GM04504 (cell line): ENCODE measurements at places on chromosomes 12 and 14.
A peak's percentile ranks its signal among the peaks of the same experiment; 100 is the strongest.

DNA sequence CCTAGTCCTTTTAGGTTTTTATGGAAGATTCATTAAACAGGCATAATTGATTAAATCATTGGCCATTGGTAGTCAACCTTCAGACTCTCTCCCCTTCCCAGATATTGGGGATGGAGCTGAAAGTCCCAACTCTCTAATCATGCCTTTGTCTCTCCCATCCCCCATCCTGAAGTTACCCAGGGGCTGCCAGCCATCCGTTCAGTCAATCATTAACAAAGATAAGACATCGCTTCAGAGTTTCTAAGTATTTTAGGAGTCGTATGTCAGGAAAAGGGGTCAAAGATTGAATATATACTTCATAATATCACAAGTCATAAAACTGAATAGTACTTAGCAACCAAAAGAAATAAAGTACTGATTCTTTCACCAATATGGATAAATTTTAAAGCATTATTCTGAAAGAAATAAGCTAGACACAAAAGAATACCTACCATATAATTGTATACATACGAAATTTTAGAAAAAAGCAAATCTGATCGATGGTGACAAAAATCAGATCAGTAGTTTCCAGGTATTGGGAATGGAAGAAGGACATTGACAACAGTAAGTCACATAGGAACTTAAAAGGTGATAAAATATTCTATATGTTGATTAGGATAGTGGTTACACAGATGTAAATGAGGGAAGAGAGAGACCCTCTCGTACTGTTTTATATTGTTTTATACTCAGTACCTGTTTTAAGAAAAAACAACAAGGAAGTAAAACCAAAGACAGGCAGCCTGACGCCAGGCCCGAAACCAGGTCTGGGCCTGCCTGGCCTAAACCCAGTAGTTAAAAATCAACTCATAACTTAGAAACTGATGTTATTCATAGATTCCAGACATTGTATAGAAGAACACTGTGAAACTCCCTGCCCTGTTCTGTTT is 414.4 kb downstream of the DAD1 start:
- no peak for DNase-seq

GRCh38 chr12:130162745-130163460 is 639 bp downstream of the FZD10 start:
- DNase-seq: no peak

- no peak for DNase-seq
Measured at GRCh38 chr12:68276402-68276930, 23.1 kb upstream of the IL22 start.

DNA sequence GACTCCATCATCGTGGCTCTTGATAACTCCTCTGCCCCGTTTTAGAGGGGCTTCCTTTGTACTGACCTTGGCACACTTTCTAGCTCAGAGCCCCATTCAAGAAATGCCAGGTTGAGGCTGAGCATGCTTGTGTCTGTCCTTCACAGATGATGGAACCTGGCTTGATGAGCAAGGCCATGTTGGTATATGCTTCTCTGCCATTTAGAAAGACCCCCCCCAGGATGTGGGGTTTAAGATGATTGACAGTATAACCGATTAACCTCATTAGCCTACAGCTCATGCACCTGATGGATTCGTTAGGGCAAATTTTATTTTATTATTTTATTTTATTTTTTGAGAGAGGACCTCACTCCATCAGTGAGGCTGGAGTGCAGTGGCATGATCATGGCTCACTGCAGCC is 21.0 kb downstream of the BATF start:
- DNase-seq: no peak

DNA sequence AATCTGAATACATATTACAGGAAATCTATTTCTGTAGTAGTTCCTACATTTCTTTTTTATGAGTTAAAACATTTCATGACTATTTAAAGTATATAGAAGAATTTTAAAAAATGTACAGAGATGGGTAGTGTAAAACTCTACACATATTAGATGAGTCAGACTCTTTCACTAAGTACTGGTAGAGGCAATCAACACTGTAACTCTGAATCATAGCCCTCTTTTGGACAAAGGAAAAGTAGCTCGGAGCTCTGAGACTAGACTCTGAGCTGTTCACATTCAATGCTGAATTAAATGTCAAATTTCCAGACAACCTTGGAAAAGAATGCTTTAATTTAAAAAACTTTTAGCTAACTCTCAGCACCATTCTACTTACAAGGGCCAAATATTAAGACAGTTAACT is 3.4 kb downstream of the PTCSC3 start:
- no peak for DNase-seq

DNA sequence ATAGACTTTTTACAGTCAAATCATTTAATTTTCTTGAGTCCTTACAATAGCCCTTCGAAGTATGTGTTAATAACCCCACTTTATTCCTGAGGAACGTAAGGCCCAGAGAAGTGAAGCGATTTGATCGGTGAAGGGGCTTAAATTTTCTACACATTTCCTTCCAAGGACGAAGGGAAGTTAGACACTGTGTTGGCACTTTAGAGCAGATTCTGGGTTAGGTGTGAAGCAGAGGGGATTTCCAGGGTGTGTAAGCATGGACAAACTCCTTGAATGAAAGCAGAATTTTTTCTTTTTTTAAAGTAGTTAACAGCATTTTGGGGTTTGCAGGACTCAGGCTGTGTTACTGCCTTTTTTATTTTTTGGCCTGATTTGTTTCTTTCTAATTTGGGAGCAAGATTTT is 38.9 kb downstream of the PRORP start:
- no peak for DNase-seq

- no peak for DNase-seq
Measured at GRCh38 chr12:20950248-20950647, 139.7 kb downstream of the SLCO1B3 start.

DNA sequence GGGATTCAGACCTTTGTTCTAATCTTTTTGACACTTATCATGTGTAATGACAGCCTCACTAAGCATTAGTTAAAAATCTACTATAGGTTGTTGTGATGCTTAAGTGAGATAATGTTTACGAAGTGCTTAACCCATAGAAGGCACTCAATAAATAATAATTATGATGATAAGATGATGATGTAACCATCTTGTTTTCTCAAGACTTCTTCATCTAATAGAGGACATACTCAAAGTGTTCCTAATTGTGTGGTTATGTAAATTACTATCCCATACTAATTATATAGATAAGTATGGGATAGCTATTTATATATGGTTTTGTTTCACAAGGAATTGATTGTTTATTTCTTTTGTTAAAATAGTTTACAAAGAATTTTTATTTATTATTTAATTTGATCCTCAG is 76.9 kb downstream of the MIPOL1 start:
- DNase-seq: no peak

DNA sequence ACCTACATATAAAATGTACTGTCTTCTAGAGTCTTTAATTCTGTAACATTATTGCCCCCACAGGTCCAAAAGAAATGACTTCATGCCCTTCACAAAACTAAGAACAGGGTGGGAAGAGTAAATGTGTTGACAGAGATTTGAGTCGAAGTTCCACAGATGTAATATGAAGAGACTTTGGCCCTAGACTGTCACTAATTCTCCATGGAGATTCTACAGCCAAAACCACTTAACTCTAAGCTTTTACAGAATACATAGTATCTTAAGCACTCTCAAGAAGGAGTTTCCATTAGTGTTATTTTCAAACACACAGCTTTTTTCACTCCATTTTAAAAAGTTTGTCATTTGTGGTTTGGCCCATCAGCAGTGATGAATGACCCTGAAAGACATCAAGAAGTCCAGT is 56.3 kb downstream of the ABCC9 start:
- DNase-seq: no peak

DNA sequence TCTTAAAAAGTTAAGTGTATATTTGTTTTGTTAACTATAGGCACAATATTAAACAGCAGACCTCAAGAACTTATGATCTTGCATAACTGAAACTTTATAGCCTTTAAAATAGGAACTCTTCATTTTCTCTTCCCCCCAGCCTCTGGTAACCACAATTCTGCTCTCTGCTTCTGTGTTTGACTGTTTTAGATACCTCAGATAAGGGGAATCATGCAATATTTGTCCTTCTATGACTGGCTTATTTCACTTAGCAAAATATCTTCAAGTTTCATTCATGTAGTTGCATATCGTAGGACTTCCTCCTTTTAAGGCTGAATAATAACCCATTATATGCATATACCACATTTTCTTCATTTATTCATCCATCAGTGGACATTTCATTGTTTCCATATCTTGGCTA is 131.3 kb downstream of the PTPRO start:
- DNase-seq: no peak

GRCh38 chr12:128269181-128269591 is 2.2 kb downstream of the TMEM132C start:
- no peak for DNase-seq

DNA sequence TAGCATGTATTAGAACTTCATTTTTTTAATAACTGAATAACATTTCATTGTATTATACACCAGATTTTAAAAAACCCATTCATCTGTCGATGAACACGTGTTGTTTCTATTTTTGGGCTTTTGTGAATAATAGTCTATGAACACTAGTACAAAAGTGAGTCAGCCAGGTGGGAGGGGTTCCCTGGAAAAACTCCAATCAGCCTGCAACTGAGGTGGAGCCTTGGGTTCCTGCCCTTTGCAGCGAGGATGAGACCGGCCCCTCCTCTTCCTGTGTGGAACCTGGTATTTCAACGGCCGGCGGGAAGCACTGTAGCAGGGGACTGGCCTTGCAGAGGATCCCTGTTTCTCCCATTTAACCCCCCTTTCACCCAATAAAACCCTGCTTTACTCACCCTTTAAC is 56.1 kb downstream of the LMNTD1 start:
- no peak for DNase-seq

DNA sequence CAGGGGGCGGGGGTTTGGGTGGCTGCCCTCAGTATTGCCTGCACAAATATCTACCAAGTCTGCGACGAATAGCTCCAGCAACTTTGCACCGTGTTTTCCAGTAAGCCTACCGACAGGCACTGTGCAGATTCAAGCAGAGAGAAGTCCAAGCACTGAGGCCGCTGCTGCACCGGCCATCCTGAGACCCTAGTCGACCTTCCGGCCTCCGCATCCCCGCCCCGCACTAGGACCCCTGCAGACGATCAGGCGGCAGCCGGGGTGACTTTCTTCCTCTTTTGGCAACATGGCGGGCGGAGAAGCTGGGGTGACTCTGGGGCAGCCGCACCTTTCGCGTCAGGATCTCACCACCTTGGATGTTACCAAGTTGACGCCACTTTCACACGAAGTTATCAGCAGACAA is at the start of gene EIF2S3B:
Gene EIF2S3B, plus strand, starts transcription at position 271 of the 400 bp plus-strand sequence. Its CDS starts 13 bp downstream, at position 284.
- no peak for DNase-seq

GRCh38 chr12:54311051-54311450 is 10.2 kb upstream of the NFE2 start:
- no peak for DNase-seq

DNA sequence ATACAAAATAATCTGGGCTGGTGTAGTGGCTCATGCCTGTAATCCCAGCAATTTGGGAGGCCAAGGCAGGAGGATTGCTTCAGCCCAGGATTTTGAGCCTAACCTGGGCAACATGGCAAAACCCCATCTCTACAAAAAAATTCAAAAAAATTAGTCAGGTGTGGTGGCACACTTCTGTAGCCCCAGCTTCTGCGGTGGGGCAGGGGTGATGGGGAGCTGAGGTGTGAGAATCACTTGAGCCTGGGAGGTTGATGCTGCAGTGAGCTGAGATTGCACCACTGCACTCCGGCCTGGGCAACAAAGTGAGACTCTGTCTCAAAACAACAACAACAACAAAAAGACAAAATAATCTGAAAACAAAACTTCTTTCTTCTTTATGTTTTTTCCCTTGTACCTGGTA is 66.0 kb downstream of the TC2N start:
- DNase-seq: no peak

DNA sequence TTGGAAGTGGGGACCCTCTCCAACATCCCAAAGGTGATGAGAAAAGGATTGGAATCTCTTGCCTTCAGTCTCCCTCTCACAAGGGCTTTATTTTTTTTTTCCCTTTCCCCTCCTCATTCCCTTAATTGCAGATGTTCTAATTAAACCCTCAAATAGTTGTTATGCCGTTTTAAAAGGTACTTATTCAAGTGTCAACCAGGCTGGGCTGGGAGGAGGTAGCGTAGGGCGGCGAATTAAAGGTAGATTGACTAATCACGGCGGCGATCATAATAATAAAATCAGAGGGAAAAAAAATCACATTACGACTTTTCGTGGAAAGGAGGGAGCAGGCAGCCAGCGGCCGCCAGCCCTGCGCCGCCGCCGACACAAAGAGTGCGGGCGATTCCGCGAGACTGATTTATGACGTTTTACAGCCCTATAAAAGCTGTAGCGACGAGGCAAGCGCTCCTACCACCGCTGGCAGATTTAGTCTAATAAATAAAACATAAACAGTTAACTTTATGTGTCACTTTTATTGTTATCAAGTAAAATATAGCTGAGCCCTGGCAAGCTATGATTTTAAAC is 1.7 kb upstream of the HOXC4 start:
- DNase-seq: peak; percentile 77

GRCh38 chr14:23877111-23877510 is 76.5 kb upstream of the DHRS4 start:
- no peak for DNase-seq

DNA sequence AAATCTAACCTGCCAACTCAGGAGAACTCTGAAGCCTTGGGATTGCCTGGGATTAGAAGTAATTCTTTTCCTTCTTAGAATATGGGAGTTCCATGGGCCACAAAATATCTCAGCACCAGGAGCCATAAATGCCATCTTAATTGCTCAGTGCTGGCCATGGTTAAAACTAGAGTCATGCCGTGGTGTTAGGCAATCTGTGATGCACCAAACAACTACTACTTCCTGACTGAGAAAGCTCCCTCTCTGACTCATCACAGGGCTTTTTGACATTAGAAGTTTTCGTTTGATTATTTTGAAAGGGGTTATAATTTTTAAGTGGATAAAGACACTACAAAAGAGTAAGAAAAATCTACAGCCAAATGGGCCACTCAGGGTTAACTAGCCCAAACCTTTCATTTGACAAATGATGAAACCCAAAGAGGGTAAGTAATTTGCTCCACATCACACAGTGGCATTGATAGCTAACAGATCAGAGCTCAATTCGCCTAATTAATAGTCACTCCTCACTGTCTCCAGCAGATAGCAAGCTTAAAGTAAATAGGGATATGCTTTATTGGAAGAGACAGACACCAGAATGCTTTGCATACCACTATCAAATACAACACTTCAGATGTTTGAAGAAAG is 377.3 kb downstream of the EMP1 start:
- DNase-seq: peak; percentile 64

DNA sequence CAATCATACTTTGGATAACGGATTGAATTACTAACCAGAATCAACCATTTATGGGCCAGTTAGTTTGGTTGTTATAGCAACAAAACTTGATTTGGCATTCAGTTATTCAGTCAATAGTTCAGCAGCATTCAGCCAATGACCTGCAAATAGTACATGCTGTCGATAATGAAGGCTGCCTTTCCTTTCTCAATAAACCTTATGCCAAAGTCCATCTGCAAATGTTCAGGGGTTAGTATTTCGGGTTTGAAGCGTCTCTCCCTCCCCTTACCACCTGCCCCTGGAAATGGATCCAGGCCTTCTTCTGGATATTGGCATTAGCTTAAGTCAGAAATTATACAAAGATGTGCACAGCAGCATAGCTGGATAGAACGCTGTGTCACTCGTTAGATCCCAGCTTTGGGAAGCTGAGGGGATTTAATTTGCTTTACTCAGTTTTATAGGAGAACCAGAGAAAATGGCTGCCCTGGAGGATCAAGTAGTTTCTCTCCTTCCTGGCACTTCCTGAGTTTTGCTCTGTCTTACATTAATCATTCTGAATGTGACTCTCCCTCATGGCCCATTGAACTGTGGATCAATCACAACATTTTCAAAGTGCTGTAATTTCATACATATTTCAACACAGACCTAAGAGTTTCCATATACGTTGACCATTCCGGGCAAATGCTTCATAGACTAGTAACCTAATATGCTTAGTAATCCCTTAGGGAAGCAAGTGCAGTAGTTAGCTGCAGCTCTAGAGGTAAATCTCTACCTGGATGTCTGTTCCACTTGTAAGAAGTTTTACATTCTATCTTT is 46.7 kb upstream of the PTPRR start:
- no peak for DNase-seq
